ENCODE measurements at places on chromosomes 11 and 22.

GRCh38 chr11:8320076-8320475, 56.4 kb upstream of the LMO1 start:
- no peak for DNase-seq

- DNase-seq = no peak
Measured at GRCh38 chr11:34929794-34930763, 13.7 kb downstream of the PDHX start.

GRCh38 chr11:102085864-102086551, 24.2 kb upstream of the YAP1 start:
- no peak for DNase-seq

DNA sequence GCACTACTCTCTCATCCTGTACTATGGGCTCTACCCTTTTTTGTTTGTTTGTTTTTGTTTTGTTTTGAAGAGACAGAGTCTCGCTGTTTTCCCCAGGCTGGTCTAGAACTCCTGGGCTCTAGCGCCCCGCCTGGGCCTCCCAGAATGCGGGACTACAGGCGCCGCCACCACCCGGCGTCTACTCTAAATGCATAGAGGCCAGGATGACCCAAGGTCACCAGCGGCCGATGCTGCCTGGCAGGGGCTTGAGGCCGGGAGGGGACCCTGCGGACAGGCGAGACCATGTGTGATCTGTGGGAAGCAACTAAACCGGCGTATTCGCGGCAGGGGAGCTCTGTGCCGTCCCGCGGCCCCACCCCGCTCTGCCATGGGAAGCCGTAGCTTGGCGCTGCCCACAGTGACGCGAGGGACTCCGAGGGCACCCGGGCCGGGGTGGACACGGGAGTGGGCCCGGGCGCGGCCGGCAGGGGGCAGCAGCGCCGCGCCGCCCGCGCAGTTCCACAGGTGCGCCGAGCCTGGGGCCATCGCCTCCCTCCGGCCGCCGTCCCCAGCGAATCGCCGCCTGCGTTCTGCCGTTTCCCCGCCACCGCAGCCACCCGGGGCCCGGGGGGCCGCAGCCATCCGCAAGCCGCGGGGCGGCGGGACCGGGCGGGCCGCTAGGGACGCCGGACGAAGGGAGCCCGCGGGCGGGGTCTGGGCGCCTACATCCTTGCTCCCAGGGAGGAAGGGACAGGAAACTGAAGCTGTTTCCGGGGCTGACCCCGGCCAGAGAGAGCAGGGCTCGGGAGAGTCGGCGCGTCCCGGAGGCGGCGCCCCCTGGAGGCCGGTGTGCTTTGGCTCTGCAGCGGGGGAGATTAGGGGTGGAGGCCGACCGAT, 12.3 kb upstream of the HDHD5 start:
- peak; percentile 90 for DNase-seq

Data from left forelimb (tissue), 1 donor.